ENCODE measurements at places on chromosomes 2 and 18.
A peak's percentile ranks its signal among the peaks of the same experiment; 100 is the strongest.

- no peak for DNase-seq
Observed at GRCh38 chr2:101625387-101625786, 72.1 kb upstream of the MAP4K4 start.

- no peak for DNase-seq
Observed at GRCh38 chr2:59008950-59009349, 767.8 kb upstream of the FANCL start.

- no peak for DNase-seq
Observed at GRCh38 chr2:11788461-11789124, 42.2 kb downstream of the LPIN1 start.

DNA sequence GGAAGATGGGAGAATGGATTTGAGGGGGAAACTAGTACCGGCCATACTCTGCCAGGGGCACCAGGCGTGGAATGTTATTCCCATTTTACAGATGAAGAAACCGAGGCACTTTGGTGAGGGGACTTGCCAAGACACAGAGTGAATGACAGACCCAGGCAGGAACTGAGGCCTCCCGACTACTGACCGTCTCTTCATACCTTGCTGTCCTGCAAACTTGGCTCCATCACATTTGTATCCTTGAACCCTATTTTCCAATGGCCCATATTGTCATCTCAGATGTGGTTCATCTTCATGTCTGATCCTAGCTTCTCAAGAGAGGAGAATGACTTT, 6.2 kb upstream of the TFCP2L1 start:
- DNase-seq, result no peak

GRCh38 chr2:3354986-3355385, 22.6 kb downstream of the EIPR1 start:
- no peak for DNase-seq

DNA sequence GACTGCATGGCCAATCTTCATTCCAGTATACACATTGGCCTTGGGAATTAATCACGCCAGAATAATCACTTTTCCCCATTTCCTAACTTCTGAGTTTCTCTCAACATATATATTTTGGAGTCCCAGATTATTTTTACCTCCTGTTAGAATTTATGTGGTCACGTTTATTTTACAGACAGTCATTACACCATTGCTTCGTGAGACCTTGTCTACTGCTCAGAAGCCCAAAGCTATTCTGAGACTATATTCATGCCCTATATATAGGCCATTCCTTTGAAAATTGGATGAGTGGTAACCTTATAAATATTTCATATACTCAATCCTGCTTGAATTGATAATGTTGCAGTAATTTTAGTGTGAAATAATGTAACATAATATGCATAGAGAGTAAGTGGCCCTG, 610.0 kb upstream of the CDH2 start:
- DNase-seq, result no peak

DNA sequence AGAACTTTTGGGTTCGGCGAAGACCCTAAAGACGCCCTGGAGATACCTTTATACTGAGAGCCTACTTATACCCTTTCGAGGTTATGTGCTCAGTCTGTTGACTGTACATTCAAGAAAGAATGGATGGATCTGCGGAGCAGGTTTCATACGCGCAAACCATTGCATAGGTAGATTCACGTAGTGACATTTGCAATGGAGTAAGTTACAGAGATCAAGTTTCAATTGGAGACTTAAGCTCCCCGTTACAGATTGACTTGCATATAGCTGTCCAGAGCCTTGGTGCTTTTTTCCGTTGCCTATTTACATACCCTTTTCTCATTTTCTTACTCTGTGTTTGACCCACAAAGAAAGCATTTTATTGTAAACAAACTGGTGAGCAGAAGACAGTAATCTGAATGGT, 923 bp downstream of the PSMD1 start:
- DNase-seq, result no peak

DNA sequence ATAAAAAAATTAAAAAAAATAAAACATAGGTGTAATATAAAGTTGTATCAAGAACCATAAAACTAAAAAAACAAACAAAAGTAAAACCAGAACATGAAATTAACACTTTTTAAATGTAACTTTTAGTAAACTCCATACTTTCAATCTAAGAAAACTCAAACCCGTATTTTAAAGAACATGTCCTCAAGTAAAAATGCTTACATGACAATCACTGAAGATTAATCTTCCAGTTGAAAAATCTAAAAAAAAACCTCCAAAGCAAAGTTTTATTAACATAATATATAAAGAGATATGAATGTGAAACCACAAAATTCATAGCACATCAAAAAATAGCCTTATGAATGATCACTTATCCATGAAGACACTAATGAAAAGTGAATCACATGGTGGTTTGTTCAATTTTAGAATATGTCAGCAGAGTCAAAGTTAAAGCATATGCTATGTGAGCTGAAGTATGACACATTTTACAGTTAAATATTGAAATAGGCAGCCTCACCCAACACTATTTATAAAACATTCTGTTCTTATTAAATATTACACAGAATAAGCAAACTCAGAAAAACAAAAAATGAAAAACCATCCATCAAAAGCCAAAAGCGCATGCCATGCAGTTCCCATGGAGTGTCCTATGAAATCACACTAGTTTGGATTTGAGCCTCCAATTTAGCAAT, 23.1 kb upstream of the CHAC2 start:
- DNase-seq, result no peak

DNA sequence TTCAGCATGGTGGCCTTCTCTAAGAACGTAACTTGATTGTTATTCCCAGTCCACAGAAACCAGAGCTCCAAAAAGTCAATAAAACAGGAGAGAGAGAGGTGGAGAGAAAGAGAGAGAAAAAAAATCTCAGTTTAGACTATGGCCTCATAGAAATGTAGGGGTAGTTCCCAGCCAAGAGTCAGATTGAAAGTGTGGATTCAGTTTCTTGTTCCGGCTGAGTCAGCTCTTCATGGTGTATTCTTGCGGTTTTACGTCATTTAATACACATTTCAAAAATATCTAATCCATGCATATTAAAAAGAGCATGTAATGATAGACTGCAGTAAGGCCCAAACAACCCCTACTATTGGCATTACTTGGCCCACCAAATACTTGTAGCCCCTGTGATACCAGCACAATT, 303.9 kb downstream of the ETAA1 start:
- no peak for DNase-seq

GRCh38 chr2:150938527-150938926, 323.1 kb downstream of the RBM43 start:
- DNase-seq, result no peak

DNA sequence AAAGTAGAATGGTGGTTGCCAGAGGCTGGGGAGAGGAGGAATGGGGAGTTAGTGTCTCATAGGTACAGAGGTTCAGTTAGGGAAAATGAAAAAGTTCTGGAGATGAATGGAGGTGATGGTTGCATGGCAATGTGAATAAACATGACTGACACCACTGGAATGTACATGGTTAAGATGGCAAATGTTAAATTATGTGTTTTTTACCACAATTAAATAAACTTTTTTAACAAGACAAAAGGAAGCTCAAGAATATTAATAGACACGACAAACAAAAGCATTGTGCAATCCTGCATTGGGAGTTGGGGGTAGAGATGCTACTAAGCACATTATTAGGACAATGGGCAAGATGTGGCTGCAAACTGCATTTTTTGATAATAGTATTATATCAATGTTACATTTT, 147.7 kb downstream of the TWIST2 start:
- no peak for DNase-seq

- DNase-seq, result no peak
Observed at GRCh38 chr2:201558665-201559064, 84.6 kb downstream of the TMEM237 start.

GRCh38 chr2:205175831-205176230, 506.5 kb upstream of the NRP2 start:
- DNase-seq, result no peak

DNA sequence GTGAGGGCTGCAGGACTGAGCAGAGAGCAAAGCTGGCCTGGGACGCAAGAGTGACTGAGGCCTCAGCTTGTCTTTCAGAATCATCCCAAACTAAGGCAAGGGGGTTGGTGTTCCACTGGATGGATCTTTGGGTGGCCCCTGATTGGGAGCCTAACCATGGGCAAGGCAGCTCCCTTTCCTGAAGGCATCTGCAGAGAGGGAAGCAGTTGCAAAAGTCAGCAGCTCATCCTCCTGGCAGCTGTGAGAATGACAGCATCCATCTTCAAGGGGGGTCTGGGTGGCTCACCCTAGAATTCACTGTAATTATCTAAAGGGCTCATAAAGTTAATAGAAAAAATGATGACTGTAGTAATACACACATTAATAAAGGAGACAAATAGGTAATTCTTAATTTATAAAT, 46.5 kb upstream of the RAB31 start:
- no peak for DNase-seq

GRCh38 chr2:663221-663620, 14.0 kb downstream of the TMEM18 start:
- DNase-seq, result no peak

DNA sequence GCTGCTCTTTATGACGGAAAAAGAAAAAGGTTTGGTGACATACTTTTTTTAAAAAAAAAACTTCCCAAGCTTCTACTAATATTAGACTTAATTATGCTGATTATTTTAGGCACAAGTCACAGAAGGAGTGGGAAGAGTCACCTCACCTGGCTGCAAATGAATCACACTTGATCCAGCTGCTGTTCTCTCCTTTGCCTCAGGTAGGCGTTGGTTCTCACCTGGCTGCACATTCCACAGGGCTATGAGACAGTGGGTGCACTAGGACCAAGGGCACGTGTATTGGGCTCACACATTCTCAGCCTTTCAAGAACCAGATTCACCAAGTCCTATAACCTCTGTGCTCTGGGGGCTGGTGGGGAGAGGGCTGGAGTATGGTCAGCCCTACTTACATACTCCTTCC, 93.3 kb downstream of the TGFA start:
- no peak for DNase-seq

GRCh38 chr2:209331291-209331844, 92.5 kb upstream of the MAP2 start:
- no peak for DNase-seq

- no peak for DNase-seq
Observed at GRCh38 chr2:200378652-200379290, 72.3 kb downstream of the SPATS2L start.

- DNase-seq, result no peak
Observed at GRCh38 chr2:214648520-214648919, 161.0 kb downstream of the BARD1 start.

DNA sequence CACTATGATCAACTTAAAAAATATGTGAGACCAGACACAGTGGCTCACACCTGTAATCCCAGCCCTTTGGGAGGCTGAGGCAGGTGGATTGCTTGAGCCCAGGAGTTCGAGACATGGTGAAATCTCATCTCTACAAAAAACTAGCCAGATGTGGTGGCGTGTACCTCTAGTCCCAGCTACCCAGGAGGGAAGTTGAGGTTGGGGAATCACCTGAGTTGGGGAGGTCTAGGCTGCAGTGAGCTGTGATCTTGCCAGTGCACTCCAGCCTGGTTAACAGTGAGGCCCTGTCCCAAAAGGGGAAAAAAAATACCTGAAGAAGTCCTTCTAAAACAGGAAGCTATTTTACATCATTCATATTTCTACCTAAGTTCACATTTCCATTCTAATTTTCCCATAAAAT, 144.0 kb downstream of the EML6 start:
- no peak for DNase-seq

- no peak for DNase-seq
Observed at GRCh38 chr2:23719716-23720115, 207.2 kb downstream of the ATAD2B start.

GRCh38 chr2:228827056-228827700, 443.9 kb downstream of the PID1 start:
- no peak for DNase-seq

DNA sequence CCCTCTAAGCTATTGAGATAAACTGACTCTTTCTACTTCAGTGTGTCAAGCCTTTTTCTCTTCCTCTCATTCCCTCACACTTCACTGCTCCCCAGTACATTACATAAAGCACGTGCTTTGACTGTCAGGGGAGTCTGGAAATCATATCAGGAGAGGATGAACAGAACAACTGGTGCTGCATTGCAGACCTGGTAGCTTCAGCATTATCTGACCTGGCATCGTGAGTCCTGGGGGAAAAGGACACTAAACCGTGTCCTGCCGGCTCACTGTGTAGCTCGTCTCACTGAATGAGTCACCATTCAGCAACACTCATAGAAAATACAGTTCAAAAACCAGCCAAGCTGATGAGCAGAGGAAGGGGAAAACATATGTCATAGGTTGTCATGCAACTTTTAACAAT, 108.5 kb upstream of the UNC80 start:
- no peak for DNase-seq

DNA sequence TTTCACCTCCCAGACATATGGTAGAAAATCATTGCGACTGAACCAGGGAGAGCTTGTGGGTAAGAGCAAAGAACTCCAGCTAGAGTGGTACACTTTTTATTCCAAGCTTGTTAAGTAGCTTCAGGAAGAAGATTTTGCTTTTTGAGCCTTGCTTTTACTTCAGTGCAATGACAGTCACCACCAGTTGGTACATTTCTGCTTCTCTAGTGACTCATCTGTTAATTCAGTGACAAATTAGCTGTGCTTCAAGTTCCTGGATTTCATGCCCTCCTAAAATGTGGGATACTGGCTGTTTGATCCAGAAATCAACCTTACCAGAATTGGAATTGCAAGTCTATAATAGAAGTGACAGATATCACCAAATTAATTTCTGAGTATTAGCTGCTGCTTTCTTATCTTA, 117.6 kb upstream of the TTN start:
- no peak for DNase-seq

- DNase-seq, result no peak
Observed at GRCh38 chr2:173764094-173764493, 201.1 kb downstream of the SP3 start.

GRCh38 chr2:9519250-9519649, 36.4 kb downstream of the ADAM17 start:
- no peak for DNase-seq

DNA sequence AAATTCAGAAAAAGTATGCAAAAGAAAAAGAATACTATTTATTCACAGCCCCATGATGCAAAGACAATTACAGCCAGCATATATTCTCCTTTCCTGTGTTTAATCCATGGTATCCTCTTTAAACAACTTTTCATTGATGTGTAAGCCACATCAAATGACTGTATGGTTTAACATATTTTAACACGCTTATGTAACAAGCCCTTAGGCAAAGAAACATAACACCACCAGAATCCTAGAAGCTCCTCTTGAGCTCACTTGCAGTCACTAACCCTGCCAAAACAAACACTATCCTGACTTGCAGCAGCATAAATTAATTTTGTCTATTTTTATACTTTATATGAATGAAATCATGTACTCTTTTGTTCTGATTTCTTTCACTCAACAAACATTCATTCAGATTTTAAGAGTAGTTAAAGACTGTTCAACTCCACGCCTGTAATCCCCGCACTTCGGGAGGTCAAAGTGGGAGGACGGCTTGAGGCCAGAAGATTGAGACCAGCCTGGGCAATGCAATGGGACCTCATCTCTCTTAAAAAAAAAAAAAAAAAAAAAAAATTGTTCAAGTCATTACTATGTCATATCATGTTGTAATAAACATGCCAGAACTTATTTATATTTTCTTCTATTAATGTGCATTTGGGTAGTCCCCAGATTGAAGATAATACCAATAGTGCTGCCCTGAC, 226.3 kb downstream of the NBAS start:
- no peak for DNase-seq

GRCh38 chr18:13563390-13563805, 163.0 kb downstream of the FAM210A start:
- no peak for DNase-seq

GRCh38 chr2:71276311-71277146, 49.6 kb upstream of the PAIP2B start:
- peak; percentile 53 for DNase-seq

- no peak for DNase-seq
Observed at GRCh38 chr18:5895299-5895875, at the start of gene TMEM200C. TMEM200C (minus strand) TSS chr18:5895522; CDS start chr18:5892063, 3,459 bp downstream.

GRCh38 chr2:9405636-9406035, 17.7 kb downstream of the ITGB1BP1 start:
- DNase-seq, result no peak
